ENCODE measurements at places on chromosomes 6 and 20.

DNA sequence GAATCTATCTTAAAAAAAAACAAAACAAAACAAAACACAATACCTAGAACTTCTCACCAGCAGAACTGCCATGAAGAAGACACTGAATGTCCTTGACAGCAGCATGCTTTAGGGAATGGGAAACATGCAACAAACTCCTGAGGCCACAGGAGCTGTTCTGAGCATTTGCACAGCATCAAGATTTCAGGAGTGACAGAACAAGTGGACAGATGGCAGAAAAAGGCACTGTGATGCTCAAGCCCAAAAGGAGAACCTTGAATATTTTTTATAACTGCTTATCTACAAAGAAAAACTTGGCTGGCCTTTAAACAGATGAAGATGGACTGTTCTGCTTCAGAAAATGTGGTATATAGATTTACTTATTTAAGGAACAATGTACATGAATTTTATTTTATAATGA is 158.9 kb downstream of the RALGAPA2 start:
- DNase-seq, result no peak

GRCh38 chr6:21522143-21522747 is 71.3 kb upstream of the SOX4 start:
- DNase-seq, result no peak

DNA sequence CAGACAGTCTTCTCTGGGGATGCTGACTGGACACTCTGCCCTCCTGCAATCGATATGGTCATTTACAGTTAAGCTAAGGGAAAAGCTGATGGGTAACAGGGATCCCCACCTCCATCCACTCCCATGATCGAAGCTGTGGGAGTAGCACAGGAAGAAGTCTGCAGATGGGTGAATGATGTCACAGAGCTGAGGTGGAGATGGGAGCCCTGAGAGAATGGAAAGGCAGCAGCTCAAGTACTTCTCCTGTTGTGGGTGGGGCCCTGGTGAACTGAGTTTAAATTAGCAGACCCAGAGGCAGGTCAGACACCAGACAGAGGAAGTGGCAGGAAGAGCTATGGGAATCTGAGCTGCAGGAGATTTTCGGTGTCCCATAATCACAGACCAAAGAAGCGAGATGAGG is 29.0 kb downstream of the HDGFL1 start:
- DNase-seq, result no peak

DNA sequence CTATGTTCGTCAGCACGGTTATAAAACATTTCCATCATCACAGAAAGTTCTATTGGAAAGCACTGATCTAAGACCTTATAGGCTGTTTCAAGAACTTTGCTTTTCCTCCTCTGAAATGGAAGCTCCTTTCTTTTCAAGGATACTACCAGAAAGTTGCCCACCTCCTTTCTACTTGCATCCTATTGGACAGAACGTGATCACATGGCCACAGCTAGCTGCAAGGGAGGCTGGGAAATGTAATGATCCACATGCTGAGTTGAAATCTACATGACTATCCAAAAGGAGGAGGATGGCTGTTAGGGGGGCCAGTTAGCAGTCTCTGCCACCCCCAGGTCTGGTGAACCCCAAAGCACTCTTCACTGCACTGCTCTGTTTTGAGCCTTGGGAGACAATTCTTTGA is 3.3 kb downstream of the SFTA2 start:
- no peak for DNase-seq

DNA sequence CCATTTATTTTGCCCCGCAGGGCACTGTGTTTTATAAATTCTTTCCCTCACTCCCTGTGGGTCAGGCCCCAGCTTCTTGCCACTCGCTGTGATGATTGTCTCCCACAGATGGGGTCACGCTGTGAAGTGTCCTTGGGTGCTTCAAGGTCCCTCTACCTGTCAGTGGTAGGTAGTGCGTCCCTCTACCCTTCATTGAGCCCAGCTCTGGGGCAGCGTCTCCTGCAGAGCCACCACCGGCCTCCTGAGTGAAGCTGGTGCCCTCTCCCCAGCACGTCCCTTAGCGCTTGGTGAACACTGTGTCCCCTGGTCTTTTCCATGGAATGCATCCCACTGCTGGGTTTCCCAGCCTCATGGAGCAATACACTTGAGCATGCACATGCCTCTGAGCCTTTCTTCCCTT is 108.2 kb downstream of the NRN1 start:
- DNase-seq, result no peak

DNA sequence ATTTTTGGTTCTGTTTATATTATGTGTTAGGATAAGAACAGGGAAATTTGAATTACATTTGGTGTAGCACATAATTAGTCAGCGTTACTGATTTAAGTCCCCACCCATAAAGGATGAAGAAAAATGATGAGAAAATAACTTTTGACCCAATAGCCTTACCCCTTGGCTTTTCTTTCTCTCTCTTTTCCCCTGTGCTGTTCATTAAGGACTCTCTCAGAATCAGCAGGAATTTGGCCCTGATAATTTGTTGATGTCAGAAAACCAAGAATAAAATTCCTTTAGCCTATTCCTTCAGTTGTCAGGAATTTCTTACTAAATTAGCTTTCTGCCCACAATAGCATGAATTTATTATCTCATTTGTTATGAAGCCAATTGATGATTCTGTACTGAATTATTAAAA is 18.5 kb downstream of the PLCB1 start:
- DNase-seq, result no peak

DNA sequence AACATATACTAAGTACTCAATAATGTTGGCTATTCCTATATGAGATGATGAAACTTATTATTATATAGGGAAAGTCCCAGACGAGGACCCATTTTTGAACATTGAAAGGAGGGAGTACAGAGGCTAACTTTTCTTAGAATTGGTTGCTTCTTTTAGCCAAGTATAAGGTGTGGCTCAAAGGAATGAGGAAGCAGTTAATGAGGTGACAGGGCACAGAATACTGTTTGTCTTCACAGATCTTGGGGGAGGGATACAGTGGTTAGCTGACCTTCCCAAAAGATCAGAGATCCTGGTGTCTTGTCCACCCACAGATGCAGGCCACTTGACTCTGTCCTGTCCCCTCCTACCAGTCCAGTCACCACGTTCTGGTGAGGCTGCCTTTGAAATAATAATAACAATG is 67.8 kb upstream of the EPB41L1 start:
- no peak for DNase-seq

- DNase-seq, result no peak
Measured at GRCh38 chr20:41110930-41111577, 26.3 kb upstream of the PLCG1 start.

DNA sequence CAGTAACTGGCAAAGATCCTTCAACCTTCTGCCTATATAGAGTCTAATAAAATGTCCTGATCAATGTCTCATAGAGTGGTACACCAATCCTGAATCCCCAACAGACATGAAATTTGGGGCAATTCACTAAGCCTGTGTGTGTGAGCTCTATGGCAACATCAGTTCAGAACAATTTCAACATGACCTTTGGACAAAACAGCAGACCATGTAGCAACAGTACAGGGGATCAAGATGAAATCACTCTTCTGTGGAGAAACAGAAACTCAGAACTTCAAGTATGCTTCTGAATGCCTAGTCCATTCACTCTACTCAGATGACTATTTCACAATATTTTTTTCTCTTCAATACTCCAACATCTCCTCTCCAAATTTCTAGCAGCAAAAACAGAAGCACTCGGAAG is 49.1 kb upstream of the OPRM1 start:
- no peak for DNase-seq

DNA sequence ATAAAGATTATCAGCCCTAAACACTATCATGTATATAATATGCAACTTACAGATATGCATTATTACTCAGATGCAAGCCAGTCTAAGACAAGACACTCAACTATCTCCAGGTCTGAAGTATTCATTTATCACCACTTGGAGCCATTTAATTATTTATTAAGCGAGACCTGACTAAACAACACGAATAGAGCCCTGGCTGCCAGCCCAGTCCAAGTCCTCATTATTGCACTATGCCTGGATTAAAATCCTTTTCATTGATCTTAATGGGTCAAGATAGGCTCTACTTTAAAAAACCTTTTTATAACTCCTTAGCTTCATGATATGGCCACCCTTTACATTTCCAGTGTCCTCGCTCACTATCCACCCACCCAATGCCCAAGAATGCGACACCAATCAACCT is 183.1 kb upstream of the MARCKS start:
- no peak for DNase-seq

- no peak for DNase-seq
Measured at GRCh38 chr20:44706301-44707017, 8.7 kb upstream of the CCN5 start.
